ENCODE measurements at places on chromosomes 12 and 14.

- DNase-seq: no peak
Measured at GRCh38 chr12:125650587-125650986, 585.4 kb downstream of the AACS start.

- no peak for DNase-seq
Measured at GRCh38 chr12:23084236-23084995, 459.4 kb downstream of the ETNK1 start.

DNA sequence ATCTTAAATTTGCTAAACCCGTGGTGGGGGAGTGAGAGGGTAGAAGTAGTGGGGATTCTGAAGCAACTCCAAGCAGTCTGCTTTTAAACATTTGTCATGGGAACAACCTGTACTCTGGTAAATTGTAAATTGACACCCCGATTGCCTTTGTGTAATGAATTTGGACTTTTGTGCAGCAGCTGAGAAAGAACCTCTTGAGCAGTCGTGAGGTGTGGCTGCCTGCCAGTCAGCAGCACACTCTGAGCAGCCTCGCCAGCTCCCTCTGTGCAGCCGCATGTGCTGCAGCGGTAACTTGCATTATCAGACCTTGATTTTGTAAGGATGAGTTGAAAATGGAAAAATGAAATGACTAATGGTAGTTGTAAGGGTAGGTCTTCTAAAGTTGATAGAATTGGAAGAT lies 74.3 kb downstream of the SUSD6 start:
- DNase-seq: no peak

- no peak for DNase-seq
Measured at GRCh38 chr12:132600048-132601032, 10.0 kb downstream of the LRCOL1 start.

DNA sequence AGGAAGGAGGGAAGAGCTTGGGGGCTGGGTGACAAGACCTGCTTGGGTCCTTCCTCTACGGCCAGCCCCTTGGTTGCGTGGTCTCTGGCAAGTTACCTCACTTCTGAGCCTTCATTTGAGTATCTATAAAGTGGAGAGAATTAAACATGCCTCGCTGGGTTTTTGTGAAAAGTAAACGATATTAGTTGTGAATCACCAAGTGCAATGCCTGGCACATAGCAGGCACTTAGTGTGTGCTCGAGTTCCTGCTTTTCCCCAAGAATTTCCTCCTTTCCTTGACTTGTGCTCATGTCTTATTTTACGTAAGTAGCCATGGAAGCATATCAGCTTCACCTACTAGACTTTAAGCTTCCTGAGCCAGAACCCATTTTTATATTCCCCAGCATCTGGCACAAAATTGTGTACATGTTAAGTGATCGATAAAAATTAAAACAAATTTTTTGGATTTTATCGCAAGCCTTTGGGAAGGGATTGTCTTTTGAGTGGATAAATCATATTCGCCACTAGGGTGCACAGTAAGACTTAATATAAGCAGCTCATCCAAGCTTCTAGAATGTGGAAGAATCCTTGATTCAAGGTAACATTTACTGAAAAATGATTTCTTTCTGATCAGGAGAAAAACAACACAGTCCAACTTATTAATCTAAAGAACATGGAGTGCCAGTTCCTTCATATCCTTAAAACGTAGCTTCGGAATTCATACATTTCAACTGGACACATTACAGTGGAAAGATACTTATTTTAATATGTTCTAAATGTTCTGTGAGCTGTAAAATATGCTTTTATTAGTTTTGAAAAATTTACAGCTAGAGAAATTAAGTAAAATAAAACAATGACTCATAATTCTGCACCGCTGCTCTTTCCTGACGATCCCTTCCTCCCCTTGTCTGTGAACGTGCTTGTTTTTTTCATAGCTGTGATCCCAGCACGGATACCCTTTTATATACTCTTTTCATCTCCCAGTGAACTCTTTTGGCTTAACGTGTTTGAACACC lies 62.0 kb downstream of the SLC25A47 start:
- no peak for DNase-seq

DNA sequence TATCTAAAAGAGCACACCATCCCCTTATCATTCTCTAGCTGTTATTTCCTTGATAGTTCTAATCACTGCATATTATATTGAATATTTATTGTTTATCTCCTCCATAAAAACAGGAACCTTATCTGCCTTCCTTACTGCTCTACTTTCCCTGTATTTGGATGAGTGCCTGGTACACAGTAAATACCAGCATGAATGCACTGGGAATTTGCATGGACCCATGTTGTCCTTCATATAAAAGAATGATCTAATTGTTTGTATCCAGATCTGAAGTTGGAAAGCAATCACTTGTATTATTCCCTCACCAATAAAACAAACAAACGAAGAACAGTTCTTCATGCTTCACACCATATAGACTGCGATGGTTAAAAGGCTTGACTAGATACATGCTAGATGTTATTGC lies 15.3 kb upstream of the CNOT2 start:
- DNase-seq: no peak

DNA sequence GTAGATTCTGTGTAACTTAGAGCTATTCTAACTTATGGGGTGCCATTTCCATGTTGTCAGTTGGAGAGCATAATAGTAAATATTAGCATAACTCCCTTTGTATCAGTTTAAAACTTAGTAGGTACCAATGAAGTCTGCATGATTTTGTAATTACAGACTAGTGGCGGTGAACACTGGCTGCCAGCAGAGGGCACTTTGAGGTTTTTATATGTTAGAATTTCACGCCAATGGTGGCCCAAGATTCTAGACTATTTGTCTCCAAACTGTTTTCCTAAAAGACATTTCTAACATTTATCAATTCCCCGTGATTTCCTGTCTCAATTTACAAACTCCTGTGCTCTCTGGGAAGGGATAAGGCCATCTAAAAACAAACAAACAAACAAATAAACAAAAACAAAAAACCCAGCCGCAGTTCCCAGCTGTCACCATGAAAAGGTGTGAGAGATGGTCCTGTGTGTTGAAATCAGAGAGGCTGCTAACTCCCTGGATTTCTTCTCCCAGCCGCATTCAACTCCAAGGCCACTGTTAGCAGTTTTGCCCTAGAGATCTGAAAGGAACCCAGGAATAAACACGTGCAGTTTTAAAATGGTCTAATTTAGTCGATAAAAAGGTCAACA lies 57.6 kb downstream of the BRMS1L start:
- DNase-seq: no peak

GRCh38 chr12:45357539-45358417 lies 141.9 kb downstream of the ANO6 start:
- DNase-seq: no peak

DNA sequence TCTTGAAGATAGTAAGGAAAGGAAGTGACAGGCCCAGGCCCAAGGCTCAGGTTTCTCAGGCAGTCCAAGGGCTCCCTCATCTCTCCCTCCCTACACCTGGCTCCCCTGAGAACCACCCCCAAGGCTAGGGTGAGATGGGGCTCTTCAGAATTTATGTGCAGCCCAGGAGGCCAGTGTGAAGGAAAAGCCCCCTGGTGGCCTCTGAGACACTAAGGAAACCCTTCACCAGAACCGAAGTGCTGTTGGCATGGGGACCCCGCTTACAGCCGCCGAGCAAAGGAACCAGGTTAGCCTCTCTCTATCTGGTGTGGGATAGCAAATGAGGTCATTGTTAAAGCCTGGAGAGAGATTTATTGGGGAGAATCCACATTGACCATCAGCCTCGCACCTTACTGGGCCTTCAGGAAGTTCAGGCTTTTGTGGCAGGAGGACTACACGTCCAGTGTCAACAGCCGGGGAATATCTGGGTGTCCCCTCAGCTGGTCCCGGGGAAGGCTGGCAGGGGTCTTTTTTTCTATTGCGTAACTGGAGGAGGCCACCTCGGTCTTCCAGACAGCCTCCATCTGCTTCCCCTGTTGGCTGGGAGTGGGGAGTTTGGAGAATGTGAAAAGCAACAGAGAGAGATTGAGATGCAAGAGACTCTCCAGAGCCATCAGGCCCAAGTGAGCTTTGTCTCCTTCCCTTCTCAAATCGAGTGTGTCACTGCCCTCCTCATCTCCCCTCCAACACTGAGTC lies 18.1 kb downstream of the FAM186B start:
- DNase-seq: no peak

DNA sequence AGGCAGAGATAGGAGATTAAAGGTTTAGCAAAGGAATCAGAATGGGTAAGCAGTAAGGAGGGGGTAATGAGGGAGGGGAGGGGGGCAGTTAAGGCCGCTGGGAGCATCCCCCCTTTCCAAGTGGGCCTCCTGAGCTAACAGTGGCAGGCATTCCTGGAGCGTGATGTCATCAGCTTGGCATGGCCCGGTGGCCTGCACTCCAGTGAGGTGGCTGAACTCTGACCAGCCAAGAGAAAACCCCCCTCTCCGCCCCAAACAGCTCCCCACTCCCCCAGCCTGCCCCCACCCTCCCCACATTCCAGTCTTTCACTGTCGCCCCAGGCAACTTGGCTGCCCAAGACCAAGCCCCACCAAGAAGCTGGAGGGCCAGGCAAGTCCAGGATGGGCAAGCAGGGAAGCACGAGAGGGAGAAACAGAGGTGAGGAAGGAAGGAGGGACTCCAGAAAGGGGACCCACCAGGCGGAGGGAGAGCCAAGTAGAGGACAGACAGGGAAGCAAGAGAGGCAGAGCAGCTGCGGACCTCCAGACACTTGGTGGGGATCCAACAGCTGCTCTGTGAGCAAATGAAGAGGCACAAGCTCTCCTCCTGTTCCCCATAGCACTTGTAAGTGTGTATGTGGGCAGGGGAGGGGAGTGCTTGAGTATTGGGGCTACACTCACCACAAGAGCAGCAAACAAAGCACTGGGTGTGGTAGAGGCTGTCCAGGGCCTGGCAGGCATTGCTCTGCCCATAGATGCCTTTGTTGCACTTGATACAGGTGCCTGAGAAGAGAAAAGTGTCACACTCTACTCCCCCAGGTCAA lies 4.5 kb downstream of the AJUBA start:
- DNase-seq: no peak

GRCh38 chr14:79467835-79468234 lies 743.5 kb downstream of the DIO2 start:
- no peak for DNase-seq

GRCh38 chr12:123164222-123164621 lies 13.3 kb upstream of the PITPNM2 start:
- no peak for DNase-seq

DNA sequence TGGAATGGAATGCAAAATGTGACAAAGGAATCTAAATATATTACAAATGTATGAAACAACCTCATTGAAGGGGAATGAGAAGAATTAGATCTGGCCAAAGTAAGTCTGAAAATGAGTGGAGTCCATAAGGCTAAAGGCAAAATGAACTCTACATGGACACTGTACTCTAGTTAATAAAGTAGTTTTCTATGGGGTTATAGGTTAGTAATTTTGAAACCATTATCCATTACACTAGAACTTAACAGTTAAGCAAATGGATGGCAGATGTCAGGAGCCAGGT lies 222.1 kb downstream of the NUAK1 start:
- no peak for DNase-seq

GRCh38 chr12:49197256-49197655 lies 8.4 kb upstream of the TUBA1A start:
- no peak for DNase-seq

GRCh38 chr14:89215114-89215513 lies 201.9 kb downstream of the FOXN3 start:
- DNase-seq: no peak

DNA sequence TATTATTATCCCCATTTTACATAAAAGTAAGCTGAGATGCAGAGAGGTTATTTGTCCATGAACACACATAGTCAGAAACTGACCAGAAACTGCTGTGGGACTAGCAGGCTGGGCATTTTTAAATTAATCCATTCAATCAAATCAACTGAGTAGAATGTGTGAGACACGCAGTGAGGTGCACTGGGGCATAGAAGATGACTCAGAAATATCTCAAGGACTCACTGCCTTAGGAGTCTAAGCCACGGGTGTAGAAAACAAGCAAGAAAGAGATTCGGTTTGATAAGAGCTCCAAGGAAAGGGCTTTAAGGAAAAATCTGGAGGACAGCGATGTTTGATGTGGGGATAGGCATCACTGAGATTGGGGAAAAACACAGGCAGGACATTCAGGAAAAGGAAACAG lies 127.8 kb downstream of the ANO2 start:
- DNase-seq: no peak

All from stimulated activated CD4-positive, alpha-beta T cell treated with anti-CD3 and anti-CD28 coated beads, Interleukin-1b, Interleukin-23, amount 100 ng/mL, for 1 hour (primary cell).